ENCODE measurements at places on chromosomes 7 and 10.

GRCh38 chr7:132160611-132161532 lies 415.4 kb downstream of the PLXNA4 start:
- no peak for DNase-seq

DNA sequence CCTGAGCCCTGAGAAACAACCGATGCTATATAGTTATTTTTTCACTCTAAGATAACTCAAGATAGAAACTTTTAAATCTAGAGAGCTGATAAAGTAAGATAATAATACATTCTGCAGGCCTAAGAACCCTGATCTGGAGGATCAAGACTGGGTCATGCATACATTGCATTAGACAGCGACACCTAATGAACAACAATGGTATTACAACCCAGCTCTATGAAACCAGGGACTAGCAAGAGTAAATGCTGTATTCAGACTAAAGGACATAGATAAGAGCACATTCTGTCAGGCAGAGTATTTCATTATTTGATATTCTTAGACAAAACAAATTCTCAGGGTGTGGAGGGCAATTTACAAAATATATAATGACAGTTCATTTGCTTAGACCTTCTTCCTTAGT lies 148.6 kb downstream of the GRK5 start:
- DNase-seq = no peak

GRCh38 chr7:36775061-36775620 lies 50.8 kb upstream of the AOAH start:
- no peak for DNase-seq

DNA sequence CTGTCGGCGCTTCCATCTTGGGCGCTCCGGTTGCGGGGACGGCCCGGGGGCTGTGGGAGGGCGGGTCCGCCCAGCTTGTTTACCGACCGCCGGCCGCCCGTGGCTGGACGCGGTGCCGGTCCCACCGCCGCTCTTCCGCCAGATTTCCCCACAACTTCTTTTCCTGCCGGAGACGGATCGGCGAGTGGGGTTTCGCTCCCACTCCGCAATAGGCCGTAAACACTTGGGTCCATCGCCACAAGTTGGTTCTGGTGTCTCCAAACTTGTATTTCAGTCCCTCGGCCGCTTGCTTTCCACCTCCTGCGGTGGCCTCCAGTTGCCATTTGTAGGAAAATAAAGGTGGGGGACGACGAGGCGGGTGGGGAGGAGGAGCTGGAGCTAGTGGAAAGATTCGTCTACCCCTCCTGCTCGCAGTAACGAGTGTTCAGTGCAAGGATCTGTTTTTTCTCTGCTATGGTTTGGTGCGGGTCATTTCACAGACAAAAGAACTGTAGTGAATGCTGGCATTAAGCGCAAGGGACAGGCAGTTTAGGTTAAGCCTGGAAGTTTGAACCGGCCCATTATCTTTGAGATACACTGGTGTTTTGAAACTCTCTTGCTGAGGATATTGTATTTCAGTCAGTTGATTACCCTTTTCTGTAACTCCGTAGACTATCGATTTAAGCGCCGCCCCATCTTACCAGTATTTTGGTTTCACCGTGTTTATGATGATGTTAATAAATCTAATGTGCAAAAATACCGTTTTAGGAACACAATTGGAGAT lies 24.3 kb upstream of the ZRANB1 start:
- peak; percentile 21 for DNase-seq

- DNase-seq = no peak
Observed at GRCh38 chr7:114107522-114107921, 188.7 kb upstream of the PPP1R3A start.

- DNase-seq = no peak
Observed at GRCh38 chr10:96413151-96413787, 54.5 kb upstream of the OPALIN start.

DNA sequence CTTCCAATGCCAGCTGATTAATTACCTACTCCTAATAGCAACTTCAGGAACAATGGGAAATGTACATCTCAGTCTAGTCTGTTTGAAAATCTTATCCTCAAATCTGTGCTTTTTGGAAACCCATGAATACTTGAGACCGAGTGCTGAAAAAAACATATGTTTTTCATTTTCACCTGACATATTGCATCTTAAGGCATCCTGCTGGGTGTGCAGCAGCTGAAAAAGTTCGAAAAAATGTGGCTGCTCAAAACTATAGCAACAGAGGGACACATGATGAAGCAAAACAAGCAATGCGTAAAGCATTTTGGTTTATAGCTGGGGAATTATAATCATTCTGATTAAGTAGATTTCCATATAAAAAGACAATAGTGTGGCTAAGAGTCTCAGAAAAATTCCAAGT lies 218.0 kb downstream of the CREB5 start:
- DNase-seq = no peak

DNA sequence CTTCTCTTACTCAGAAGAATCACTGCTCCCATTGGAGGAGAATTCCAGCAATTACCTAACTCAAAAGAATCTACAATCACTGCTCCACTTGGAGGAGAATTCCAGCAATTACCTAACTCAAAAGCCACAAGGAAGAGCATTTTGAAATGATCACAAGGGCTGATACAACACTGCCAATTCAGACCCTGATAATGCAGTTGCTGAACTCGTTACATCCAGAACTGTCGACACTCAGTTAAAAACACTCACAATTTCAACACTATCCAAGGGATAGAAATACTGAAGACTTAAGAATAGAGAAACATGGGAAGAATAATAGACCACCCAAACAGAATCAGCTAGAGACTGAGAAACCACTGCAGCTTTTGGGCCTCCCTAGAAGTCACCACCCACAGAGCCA lies 27.8 kb downstream of the AFAP1L2 start:
- no peak for DNase-seq

DNA sequence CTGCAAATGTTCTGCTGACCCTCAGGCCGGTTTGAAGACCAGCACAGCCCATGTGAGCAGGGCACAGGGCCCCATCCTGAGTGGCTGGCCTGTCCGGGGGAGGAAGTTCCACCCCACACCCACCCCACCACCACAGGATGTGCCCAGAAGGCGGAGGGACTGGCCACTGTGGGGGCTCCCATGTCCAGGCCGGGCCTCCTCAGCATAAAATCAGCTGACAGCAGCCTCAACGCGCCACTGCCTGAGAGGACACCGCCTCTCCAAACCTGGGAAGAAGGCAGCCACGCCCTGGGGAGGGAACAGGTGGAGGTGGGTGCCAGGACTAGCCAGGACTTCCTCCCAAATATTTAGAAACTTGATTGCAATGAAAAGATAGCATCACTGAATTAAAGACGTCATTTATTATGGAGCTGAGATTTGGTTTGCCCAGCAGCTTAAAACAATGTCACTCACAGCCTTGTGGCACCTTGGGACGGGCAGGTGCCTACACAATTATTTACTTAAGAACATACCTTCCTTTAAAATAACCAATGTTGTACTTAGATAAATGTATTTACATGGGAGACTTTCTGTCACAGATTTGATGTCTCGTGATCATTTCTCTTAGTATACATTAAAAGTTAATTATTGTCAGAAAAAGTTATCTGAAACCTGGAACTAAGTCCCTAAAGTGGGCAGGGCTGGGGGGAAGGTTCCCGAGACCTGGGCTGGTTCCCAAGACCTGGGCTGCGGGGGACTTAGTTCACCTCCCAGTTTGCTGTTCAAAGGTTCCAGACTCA lies 27.3 kb upstream of the FAM20C start:
- DNase-seq = no peak

DNA sequence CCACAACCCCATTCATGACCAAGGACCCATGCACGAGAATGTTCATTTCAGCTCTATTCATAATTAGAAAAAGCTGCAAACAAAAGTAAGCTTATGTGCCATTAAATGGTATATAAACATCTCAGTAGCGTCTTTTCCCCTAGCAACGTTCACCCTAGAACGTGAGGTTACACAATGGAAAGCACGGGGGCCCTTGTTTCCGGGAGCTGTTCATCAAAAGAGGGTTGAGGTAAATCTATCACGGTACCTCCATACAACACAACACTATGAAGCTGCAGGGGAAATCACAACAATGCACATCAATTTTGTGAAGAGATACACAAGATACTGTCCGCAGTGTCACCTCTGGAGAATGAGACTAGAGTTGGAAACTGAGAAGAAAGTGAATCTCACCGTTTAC lies 80.9 kb upstream of the DDC start:
- DNase-seq = no peak

DNA sequence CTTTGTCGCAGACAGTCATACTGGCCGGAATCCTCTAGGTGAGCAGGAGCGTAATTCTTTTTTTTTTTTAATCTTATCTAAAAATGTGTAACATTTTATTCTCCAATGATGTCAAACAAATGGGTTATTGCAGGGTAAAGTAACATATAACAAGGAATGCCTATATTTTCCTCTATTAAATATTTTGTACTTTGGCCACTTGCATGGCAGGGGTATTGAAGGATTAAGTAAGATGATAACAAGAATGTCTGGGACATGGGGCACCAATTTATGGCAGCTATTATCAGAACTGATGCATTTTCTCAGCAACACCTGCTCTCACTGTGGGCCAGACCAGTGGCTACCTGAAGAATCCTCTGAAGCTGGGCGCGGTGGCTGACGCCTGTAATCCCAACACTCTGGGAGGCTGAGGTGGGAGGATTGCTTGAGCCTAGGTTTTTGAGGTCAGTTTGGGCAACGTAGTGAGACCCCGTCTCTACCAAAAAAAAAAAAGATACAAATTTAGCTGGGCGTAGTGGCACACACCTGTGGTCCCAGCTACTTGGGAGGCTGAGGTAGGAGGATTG lies 24.0 kb upstream of the SNX10 start:
- DNase-seq = no peak

DNA sequence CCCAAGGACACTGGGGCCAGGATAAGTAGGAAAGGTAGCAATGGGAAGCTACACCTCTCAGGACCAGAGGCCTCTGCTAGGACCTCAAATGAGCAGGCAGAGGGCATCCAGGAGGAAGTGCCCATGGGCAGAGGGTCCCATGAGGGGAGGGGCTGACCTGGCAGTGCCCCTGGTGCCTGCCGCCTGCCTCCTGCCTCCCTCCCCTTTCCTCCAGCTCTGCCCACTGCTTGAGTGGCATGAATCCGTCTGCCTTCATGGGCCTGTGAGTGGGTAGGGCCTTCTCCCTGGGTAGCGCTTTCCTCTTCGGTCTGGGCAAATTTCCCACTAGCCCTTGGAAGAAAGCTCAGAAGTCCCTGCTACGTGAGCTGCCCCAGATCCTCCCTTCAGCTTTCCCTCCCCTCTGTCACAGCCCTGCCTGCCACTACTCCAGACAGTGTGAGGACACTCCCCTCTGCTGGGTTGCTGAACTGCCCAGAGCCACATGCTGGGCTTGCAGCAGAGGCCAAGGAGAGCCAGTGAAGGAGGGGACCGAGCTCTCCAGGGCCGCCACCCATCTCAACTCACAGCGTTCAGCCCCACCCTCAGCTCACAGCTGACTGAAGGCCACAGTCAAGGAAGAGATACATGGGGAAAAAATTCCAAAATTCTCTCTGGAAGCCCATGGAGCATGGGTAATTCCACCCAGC lies 141.4 kb downstream of the ARHGAP22 start:
- no peak for DNase-seq

DNA sequence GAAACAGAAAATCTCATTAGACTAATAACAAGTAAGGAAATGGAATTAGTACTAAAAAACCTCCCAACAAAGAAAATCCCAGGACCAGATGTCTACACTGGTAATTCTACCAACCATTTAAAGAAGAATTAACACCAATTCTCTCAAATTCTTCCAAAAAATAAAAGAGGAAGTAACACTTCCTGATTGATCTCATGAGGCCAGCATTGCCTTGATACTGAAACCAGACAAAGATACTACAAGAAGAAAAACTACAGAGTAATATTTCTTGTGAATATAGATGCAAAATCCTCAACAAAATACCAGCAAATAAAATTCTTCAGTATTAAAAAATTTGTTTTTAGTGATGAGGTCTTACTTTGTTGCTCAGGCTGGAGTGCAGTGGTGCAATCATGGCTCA lies 21.3 kb downstream of the GCK start:
- DNase-seq = no peak

DNA sequence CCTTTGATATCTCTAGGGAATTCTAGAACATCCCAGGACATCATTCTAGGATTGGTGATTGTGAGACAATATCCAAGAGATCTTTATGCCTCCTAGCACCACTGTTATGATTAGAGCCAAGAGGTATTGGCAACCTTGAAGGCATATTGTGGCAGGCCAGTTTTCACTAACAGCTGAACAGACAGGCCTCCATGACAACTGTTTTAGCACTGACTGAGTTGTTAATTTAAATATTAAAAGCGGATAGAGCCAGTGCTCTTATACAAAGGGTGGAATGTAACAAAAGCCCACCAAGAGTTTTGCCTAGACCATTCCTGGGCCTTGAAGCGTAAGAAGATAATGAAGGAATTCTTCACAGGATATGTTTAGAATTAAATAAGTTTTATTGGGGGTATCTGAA lies 131.9 kb downstream of the DGKB start:
- DNase-seq = no peak

DNA sequence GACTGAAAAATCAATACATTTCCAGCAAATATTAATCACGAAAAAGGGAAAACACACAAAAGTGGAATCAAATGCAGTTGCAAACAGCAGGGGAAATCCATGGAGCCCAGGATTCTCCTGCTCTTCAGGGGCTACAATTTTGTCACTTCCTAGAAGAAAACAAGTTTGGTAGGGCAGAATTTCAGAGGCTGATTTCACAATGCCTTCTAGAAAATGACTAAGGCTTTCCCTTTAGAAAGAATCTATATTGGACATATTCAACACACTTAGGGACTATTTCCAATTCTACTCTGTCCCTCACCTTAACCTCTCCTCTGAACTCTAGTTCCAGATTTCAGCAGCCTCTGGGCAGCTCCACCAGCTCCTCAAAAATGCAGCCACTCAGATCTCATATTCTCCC lies 111.3 kb downstream of the HECTD2 start:
- no peak for DNase-seq

- no peak for DNase-seq
Observed at GRCh38 chr10:132876131-132876860, 66.1 kb downstream of the CFAP46 start.

GRCh38 chr7:43308913-43309705 lies 196.7 kb downstream of the HECW1 start:
- no peak for DNase-seq

DNA sequence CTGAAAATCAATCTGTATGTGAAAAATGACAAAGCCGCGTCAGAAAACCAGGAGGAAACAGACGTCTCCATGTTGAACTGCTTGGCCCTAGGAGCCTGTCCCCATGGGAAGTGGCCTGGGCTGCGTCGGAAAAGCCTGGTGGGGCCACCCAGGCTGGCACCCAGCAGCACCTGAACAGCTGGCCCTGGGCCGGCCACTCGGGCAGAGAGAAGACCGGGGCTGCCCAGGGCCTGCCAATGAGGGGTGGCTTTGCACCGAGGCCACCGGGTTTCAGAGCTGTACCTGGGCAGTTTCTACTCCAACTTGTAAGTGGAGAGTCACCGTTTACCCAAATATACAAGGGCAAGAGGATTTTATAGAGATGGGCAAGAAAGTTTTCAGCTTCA lies 1.1 kb upstream of the FUOM start:
- no peak for DNase-seq

Data from stimulated activated CD4-positive, alpha-beta T cell treated with anti-CD3 and anti-CD28 coated beads, TNF-alpha, amount 100 ng/mL, for 24 hours (primary cell).